ENCODE measurements at places on chromosomes 13 and 19.

- DNase-seq = no peak
Measured at GRCh38 chr13:113591750-113592149, 7.2 kb downstream of the TFDP1 start.

DNA sequence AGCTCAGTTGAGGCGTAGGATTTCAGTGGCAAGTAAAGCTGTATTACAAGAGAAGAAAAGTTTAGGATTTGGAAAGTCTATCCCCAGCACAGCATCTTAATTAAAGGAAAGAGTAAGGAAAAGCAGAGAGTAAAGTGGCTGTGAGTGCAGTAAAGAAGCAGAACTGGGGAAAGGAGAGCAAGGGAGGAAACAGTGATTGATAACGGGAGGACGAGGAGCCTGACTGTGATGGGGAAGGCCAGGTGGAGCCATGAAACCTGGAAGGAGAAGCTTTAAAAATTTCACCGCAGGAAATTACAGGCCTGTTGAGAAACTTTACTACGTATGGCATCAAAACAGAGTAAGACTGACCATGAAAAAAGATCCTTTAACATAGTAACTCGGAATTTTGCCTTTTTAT lies 175.6 kb downstream of the SHISA2 start:
- DNase-seq = no peak

GRCh38 chr13:20363172-20363571 lies 131.1 kb upstream of the GJB6 start:
- DNase-seq = no peak

GRCh38 chr13:29674532-29674931 lies 79.0 kb upstream of the SLC7A1 start:
- no peak for DNase-seq

DNA sequence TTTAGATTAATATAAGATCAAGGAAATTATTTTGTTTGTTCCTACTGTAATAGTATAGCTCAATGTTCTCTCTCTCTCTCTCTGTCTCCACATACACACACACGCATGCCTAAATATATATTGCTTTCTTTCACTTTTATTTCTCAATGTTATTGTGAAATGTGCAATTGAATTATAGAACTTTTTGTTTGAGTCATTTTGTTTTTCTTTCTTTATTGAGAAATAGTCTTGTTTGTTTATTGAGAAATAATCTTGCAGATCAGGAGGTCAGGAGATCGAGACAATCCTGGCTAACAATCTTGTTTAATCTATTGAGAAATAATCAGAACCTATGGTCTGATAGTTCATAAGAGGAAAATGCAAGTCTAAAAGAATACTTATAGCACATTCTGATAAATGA lies 1581.3 kb downstream of the EFNB2 start:
- DNase-seq = no peak

GRCh38 chr13:93550236-93550635 lies 323.6 kb downstream of the GPC6 start:
- no peak for DNase-seq

DNA sequence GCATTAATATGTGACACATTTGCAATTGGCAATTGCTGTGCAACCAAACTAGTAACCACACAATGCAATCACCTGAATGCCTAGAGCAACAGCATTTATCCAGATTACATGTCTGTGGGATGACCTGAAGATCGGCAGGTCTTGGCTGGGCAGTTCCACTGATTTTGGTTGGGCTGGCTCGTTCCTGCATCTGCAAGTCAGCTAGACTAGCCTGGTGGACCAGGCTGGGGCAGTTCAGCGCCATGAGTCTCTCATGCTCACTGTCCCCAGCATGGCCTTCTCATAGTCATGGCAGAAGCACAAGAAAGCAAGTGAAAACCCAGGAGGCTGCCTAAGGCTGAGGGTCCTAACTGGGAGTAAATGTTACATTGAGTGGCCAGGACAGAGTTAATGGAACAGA lies 229.1 kb upstream of the TSHZ3 start:
- DNase-seq = no peak

DNA sequence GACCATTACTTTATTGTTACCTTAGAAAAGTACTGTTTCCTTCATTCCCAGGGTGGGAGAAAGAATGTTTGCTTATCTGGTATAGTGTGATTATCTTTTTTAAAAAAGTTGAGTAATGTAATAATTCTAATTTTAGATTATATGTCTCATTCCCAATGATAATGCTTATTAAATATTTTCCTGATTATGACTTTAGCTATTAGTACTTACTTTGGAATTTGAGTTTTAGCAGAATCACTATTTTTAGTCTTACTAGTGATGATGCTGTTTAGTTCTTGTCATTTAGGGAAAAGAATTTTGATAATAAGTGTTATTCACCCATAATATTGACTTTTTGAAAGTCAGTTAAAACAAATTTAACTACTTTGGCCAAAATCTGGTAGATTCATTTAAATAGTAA lies 95.2 kb downstream of the FRY start:
- no peak for DNase-seq

DNA sequence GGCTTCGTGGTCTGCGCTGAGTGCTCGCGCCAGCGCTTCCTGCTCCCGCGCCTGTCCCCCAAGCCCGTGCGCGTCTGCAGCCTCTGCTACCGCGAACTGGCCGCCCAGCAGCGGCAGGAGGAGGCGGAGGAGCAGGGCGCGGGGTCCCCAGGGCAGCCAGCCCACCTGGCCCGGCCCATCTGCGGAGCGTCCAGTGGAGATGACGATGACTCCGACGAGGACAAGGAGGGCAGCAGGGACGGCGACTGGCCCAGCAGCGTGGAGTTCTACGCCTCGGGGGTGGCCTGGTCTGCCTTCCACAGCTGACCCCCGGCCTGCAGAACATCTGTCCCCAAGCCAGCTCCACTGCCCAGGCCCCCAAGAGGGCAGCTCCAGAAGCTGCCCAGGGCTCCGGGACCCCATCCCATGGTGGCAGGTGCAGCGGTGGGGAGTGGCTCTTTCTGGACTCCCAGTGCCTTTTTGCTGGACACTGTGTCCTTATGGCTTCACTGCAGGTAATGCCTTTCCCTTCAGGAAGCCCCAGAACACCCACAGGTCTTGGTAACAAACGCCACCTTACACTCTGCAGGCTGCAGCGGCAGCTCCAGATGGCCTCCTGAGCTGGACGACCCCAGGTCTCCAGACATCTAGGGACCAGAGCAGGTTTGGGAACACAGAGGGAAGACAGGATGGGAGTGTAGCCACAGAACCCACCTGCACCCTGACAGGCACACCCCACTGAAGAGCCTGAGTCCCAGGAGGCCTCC lies 9.3 kb downstream of the PLEKHF1 start:
- DNase-seq = no peak

- DNase-seq = no peak
Measured at GRCh38 chr13:21324803-21325202, 134.3 kb downstream of the ZDHHC20 start.

DNA sequence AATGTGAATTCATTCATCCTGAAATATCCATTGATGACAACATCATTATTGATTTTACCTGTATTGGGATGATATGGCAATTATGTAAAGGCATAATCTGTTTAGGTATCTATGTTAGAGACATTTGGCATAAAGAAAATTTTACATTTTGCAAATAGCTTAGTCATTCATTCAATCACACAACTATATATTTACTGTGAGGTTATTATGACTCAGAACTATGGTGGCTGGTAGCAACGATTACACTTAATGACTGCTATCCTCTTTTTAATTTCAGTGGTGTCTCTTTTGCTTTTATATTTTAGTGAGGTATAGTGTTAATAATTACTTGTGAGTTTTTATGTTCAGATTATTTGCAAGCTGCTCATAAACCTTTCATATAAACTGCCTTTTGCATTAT lies 955.9 kb downstream of the SLITRK6 start:
- DNase-seq = no peak

GRCh38 chr13:37187105-37187504 lies 81.6 kb upstream of the CSNK1A1L start:
- DNase-seq = no peak

DNA sequence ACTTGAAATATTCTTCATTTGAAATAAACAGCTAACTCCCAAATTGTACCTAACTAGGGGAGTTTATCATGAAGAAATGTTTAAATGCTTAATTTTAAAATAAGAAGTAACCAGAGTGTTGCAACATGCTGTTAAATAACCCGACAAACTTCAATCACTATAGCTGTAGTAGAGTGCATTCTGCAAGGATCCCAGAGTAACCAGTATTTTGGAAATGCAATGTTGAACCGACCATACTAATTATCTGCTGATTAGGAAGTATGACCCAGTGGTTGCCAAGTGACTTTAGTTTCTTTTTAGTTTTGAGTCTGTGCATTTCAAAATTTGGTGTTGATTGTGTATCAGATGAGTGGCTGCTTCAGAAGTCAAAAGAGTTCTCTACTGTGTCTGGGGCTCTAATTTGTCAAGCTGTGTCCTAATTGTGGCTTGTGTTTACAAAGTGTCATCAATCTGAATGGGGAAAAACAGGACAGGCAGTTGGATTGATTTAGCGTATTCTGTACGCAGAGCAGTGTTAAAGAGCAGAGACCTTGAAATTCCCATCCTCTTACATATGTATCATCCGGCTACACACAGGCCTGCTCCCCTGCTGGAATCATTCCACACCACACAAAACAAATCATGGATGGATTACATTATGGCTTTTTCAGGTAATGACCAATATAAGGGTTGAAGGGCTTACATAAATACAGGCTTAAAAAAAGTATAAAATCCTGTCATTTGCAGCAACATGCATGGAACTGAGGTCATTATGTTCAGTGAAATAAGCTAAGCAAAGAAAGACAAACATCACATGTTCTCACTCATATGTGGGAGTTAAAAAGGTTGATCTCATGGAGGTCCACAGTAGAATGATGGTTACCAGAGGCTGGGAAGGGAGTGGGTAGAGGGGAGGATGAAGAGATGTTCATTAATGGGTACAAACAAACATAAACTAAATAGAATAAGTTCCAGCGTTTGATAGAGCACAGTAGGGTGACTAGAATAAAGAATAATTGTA lies 351.5 kb downstream of the KLF12 start:
- DNase-seq = no peak

GRCh38 chr19:21883516-21883915 lies 47.5 kb upstream of the ZNF43 start:
- no peak for DNase-seq

GRCh38 chr19:50777830-50778303 lies 7.6 kb downstream of the GPR32 start:
- no peak for DNase-seq

DNA sequence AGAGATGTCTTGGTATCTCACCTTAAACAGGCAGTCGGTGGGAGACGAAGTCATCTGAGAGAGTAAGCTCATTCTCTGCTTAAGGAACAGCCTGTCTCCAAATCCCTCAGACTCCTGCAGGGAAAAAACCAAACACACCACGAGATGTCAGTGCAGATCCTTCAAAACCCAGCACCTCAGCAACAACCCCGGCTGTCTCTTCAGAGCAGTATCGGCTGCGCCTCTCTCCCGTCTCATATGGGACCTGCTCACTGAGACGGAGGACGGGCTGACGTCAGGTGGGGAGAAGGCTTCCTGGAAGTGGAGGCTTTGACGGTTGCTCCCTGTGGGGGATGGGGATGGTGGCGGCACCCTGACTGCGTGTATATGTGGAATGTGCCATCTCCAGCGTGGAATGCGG lies 43.6 kb downstream of the ANKRD27 start:
- no peak for DNase-seq

- no peak for DNase-seq
Measured at GRCh38 chr13:51525567-51526167, 58.6 kb upstream of the WDFY2 start.

- no peak for DNase-seq
Measured at GRCh38 chr13:73733706-73734105, 400.5 kb downstream of the KLF12 start.

DNA sequence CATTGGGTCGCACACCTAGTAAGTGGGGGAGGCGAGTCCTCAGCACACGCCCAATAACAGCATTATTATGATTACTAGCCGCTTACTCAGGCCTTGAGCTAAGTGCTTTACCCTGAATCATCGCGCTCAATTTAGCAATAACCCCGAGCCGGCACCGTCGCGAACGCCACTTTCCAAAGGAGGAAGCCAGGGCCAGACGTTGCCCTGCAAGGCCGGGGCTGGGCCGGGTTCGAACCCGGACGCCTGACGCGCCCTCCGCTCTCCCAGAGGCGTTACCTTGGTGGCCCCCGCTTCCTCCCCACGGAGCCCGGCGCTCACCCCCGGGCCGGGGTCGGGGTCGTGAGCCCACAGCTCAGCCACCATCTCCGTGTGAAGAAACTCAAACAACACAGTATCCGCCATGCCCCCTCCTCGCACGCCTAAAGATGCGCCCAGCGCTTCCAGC lies at the start of gene TRAPPC6A:
Gene TRAPPC6A, minus strand, starts transcription at position 421 of the 445 bp plus-strand sequence. Its CDS starts 19 bp downstream, at position 402.
- no peak for DNase-seq

DNA sequence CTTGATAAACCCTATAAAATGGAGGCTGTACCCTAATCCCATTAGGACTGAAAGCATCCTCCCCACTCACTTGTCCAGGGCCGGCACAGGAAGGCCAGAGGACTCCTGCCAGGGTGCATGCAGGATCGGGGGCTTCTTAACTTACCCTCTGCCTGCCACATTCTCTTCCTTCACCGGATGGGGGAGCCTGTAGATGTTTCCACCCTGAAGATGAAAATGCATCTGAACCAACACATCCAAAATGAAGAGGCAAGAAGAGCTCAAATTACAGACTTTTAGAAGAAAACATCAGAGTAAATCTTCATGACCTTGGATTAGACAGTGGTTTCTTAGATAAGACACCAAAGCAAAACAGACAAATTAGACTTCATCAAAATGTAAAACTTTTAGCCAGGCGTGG lies 25.9 kb upstream of the NAPA start:
- no peak for DNase-seq

DNA sequence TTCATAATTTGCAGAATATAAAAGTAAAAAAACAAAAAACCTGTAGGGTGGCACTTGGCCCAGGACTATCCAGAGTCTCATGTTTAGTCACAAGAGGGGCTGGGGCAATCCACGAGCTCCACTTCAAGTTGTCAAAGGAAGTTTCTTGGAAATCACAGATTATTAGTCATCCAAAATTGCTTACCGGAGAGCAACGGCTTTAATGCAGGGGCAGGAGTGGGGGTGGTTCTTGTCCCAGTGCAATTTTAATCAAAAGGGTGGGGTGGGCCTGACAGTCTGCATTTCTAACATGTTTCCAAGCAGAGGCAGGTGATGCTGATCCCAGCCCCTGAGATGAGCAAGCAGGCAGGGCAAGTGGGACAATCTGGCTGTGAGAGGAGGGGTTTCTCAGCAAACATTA lies 233.9 kb downstream of the ABCC4 start:
- DNase-seq = no peak

DNA sequence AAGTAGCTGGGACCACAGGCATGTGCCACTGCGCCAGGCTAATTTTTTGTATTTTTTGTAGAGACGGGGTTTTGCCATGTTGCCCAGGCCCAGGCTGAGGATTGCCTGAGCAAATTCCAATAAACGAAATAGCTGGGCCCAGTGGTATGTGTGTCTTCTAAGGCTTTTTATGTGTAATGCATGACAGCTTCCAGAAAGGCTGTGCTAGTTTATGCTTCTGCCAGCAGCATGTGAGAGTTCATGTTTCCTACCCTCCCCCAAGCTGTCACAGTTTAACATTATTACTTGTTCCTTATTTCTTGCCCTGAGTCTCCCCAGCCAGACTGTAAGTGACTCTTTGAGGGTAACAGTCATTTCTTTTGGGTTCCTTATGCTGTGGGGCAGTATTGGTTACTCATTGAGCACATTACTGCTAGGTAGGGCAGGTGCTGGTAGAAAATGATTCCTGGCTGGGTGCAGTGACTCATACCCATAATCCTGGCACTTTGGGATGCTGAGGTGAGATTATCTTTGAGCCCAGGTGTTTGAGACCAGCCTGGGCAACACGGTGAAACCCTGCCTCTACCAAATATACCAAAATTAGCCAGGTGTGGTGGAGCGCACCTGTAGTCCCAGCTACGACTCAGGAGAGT lies 13.6 kb downstream of the GPATCH1 start:
- DNase-seq = no peak

GRCh38 chr13:26923824-26924605 lies 163.4 kb upstream of the GPR12 start:
- no peak for DNase-seq

GRCh38 chr13:90455823-90456222 lies 891.7 kb upstream of the MIR17HG start:
- no peak for DNase-seq

All from GM12892 (cell line).